ENCODE measurements at places on chromosomes 1 and 21. TPM values are rescaled to one million over a fixed set of nuclear protein-coding genes. Genes with fewer than 3 reads are reported as not detected.
A peak's percentile ranks its signal among the peaks of the same experiment; 100 is the strongest.

DNA sequence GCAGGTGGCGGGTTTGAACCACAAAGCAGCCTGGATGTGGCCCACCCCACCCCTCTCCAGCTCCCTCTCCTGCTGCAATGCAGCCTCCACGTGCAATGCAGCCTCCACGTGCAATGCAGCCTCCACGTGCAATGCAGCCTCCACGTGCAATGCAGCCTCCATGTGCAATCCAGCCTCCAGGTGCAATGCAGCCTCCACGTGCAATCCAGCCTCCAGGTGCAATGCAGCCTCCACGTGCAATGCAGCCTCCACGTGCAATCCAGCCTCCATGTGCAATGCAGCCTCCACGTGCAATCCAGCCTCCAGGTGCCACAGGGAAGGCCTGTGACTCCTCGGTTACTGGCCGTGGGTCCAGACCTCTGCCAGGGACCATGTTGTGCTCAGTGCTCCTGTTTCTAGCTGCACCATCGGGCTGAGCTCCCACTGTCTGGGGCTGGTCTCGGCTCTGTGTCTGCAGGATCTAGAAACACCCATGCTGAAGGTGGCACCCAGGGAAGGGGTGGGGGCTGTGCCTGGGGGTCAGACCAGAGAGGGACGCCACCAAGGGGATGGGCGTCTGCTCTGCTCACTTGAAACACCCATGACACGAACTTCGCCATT is 11.9 kb upstream of the LRRC3 start:
- H3K36me3 ChIP-seq, result no peaks in the 10 kb centered on the region
- DNase-seq, result no peak
- peaks cover 2% of the 10 kb centered on the region for H3K27me3 ChIP-seq

GRCh38 chr1:115753361-115753760 is 15.2 kb downstream of the CASQ2 start:
- no peaks in the 10 kb centered on the region for H3K36me3 ChIP-seq
- H3K27ac ChIP-seq, result no peak overlapping the region
- no peak for DNase-seq
- no peaks in the 10 kb centered on the region for H3K4me1 ChIP-seq
- no peak overlapping the region for H3K4me3 ChIP-seq
- H3K27me3 ChIP-seq, result peaks cover 9% of the 10 kb centered on the region

GRCh38 chr1:48493970-48494769 is 22.2 kb upstream of the SPATA6 start:
- no peaks in the 10 kb centered on the region for H3K36me3 ChIP-seq
- H3K4me3 ChIP-seq, result no peak overlapping the region
- H3K4me1 ChIP-seq, result peaks cover 5% of the 10 kb centered on the region
- DNase-seq, result no peak
- H3K27ac ChIP-seq, result no peak overlapping the region

- H3K4me3 ChIP-seq, result peak overlapping the region; percentile 74
- no peaks in the 10 kb centered on the region for H3K36me3 ChIP-seq
- DNase-seq, result peak; percentile 91
- peaks cover 16% of the 10 kb centered on the region for H3K27me3 ChIP-seq
- peak overlapping the region; percentile 80 for H3K27ac ChIP-seq
Measured at GRCh38 chr1:6962996-6963911, 178.0 kb downstream of the CAMTA1 start.

GRCh38 chr1:107831921-107832320 is 133.1 kb downstream of the VAV3 start:
- no peaks in the 10 kb centered on the region for H3K36me3 ChIP-seq
- H3K4me3 ChIP-seq, result no peak overlapping the region
- H3K27me3 ChIP-seq, result no peaks in the 10 kb centered on the region
- peaks cover 37% of the 10 kb centered on the region for H3K4me1 ChIP-seq
- no peak overlapping the region for H3K27ac ChIP-seq
- DNase-seq, result no peak

- H3K27me3 ChIP-seq, result peaks cover 15% of the 10 kb centered on the region
- no peak for DNase-seq
- H3K4me1 ChIP-seq, result no peaks in the 10 kb centered on the region
Measured at GRCh38 chr1:99447721-99448120, 183.4 kb downstream of the PLPPR4 start.

DNA sequence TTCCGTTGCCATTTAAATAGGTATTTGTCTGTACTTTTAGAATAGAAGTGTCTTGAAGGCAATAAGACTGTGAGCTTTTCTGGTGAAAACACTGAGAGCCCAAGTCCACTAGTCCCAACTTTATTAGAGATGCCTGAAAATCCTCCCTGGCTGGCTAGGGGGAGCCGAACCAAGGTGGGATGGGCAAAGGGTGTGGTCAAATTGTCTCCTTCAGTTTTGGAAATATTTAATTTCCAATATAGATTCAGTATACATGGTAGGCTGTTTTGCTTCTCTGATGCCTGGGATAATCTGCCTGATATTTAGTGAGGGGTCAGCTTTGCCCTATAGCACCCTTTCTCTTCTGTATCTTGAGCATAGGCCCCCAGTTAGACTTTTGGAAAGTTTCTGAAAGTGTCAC is 3.5 kb downstream of the ROR1 start:
- DNase-seq, result no peak
- H3K27me3 ChIP-seq, result peaks cover 51% of the 10 kb centered on the region
- H3K27ac ChIP-seq, result no peak overlapping the region
- no peaks in the 10 kb centered on the region for H3K36me3 ChIP-seq
- H3K4me3 ChIP-seq, result no peak overlapping the region
- peaks cover 17% of the 10 kb centered on the region for H3K4me1 ChIP-seq

GRCh38 chr21:37064841-37065240 is 8.0 kb downstream of the PIGP start:
- no peak for DNase-seq
- H3K4me3 ChIP-seq, result no peak overlapping the region
- peaks cover 18% of the 10 kb centered on the region for H3K36me3 ChIP-seq

- peaks cover 6% of the 10 kb centered on the region for H3K4me1 ChIP-seq
- H3K36me3 ChIP-seq, result no peaks in the 10 kb centered on the region
- H3K4me3 ChIP-seq, result no peak overlapping the region
Measured at GRCh38 chr1:5485436-5485835, 506.8 kb downstream of the NPHP4 start.

- no peaks in the 10 kb centered on the region for H3K36me3 ChIP-seq
- no peak overlapping the region for H3K27ac ChIP-seq
- H3K4me1 ChIP-seq, result no peaks in the 10 kb centered on the region
- no peak overlapping the region for H3K4me3 ChIP-seq
- H3K27me3 ChIP-seq, result no peaks in the 10 kb centered on the region
- peak; percentile 23 for DNase-seq
Measured at GRCh38 chr1:224211206-224211962, 28.3 kb downstream of the DEGS1 start.

DNA sequence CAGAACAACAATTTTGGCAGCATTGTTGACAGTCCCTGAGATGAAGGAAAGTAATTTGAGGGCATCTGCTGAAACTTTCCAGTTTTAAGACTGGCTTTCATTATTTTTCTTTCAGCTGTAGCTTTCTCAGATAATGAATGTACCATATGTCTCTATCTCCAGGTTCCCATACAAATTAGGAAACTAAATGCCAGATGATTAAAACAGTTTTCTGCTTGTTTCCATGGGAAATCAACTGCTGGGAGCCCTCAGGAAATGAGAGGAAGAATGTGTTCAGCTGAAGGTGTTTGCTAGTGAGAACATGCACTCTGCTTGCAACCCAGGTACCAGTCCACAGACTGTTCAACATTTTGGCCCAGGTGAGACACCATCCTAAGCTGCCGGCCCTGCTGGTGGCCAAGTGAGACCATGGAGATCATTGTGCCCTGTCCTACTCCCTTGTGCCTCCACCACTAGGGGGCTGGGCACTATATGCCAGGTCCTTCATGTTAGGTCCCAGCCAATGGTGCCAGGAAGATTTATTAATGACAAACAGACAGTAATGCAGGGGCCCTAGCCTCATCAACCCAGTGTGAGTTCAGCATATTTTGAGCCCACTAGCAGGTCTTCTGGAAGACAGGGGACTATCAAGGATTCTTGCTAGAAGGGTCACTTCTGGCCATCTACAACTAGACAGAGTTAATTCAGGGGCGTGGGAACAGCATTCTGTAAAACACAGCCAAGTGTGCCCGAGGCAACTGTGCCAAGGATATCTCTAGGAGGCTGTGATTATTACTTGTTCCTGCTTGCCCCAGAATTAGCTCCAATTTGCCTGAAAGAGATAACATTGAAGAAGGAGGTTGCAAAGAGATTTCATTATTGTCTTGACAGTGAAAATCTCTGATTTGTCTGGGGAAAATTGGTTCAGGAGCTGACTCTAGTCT is 17.0 kb upstream of the LRRC8C start:
- peaks cover 65% of the 10 kb centered on the region for H3K4me1 ChIP-seq
- H3K27ac ChIP-seq, result no peak overlapping the region
- H3K4me3 ChIP-seq, result no peak overlapping the region
- H3K36me3 ChIP-seq, result peaks cover 24% of the 10 kb centered on the region

DNA sequence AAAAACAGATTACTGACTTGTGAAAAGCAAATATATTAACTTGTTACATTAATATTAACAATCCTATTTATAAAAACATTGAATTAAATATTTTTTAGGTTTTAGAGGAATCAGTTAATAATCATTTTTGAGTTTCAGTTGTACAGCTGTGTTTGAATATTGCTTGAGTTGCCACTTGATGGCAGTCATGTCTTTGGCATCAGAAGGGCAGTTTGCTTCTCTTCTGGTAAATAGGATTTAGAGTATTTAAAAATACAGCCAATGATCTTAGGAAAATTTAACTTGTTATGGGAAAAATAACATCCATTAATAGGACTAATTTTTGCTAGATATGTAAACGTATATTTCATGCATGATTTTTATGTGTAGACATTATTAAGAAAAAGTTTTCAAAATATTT is 234.1 kb downstream of the NCAM2 start:
- H3K4me3 ChIP-seq, result no peak overlapping the region
- H3K27me3 ChIP-seq, result no peaks in the 10 kb centered on the region
- H3K36me3 ChIP-seq, result no peaks in the 10 kb centered on the region
- H3K27ac ChIP-seq, result no peak overlapping the region
- no peak for DNase-seq

- H3K36me3 ChIP-seq, result peaks cover 9% of the 10 kb centered on the region
- H3K27ac ChIP-seq, result no peak overlapping the region
Measured at GRCh38 chr1:70318191-70318590, 36.3 kb downstream of the ANKRD13C start.

GRCh38 chr1:107499139-107499744 is 358.4 kb downstream of the NTNG1 start:
- no peaks in the 10 kb centered on the region for H3K36me3 ChIP-seq
- no peaks in the 10 kb centered on the region for H3K27me3 ChIP-seq
- no peak overlapping the region for H3K27ac ChIP-seq
- H3K4me3 ChIP-seq, result no peak overlapping the region
- H3K4me1 ChIP-seq, result no peaks in the 10 kb centered on the region

DNA sequence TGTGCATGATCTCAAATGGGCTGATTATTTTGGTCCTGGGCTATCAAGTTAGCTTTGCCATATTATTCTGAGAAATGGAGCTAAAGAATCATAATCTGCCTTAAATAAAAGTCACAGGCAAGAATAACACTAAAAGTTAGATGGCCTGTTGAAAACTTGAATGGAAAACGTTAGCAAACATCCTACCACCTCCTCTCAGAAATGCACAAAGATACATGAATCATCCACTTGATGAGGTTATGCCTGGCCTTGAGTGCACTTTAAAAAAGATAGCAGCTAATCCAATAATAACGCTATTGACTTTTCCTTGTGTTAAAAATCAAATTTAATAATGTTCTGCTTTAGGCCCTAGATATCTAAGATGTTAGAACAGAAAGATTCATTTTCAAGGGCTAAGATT is 108.0 kb downstream of the KCNJ6 start:
- H3K27me3 ChIP-seq, result peaks cover 18% of the 10 kb centered on the region
- no peak overlapping the region for H3K4me3 ChIP-seq
- H3K4me1 ChIP-seq, result no peaks in the 10 kb centered on the region
- DNase-seq, result no peak
- H3K27ac ChIP-seq, result no peak overlapping the region

DNA sequence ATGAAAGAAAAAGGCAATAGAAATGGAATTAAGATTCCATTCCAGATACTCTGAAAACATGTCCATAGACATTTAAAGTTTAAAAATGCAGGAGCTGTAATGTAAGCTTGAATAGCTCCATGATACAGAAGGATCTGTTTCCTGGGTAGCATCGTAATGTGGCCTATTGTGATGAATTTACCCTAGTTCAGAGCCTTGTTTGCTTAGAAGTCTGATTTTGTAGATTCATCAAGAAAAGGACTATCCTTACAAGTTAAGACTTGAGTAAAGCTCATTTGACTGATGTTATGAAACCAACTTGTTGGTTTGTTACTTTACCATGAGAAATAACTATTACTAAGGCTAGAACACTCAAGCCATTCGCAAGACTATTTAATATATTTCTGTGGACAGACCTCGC is 55.5 kb downstream of the KIF1B start:
- no peak overlapping the region for H3K27ac ChIP-seq
- H3K4me1 ChIP-seq, result no peaks in the 10 kb centered on the region
- DNase-seq, result no peak
- no peaks in the 10 kb centered on the region for H3K27me3 ChIP-seq
- H3K4me3 ChIP-seq, result no peak overlapping the region

GRCh38 chr1:238469146-238469631 is 578.5 kb upstream of the ZP4 start:
- H3K27me3 ChIP-seq, result no peaks in the 10 kb centered on the region
- H3K27ac ChIP-seq, result no peak overlapping the region
- no peaks in the 10 kb centered on the region for H3K36me3 ChIP-seq
- H3K4me3 ChIP-seq, result no peak overlapping the region
- no peak for DNase-seq

GRCh38 chr1:96703186-96703585 is 18.4 kb upstream of the PTBP2 start:
- peaks cover 11% of the 10 kb centered on the region for H3K27me3 ChIP-seq
- H3K4me3 ChIP-seq, result no peak overlapping the region
- no peaks in the 10 kb centered on the region for H3K4me1 ChIP-seq
- DNase-seq, result no peak
- peaks cover 4% of the 10 kb centered on the region for H3K36me3 ChIP-seq

GRCh38 chr1:238950017-238950416 is 436.4 kb upstream of the CHRM3 start:
- H3K4me3 ChIP-seq, result no peak overlapping the region
- no peaks in the 10 kb centered on the region for H3K4me1 ChIP-seq
- no peak for DNase-seq
- no peak overlapping the region for H3K27ac ChIP-seq
- H3K36me3 ChIP-seq, result no peaks in the 10 kb centered on the region

- H3K4me3 ChIP-seq, result no peak overlapping the region
- H3K27ac ChIP-seq, result no peak overlapping the region
- no peaks in the 10 kb centered on the region for H3K27me3 ChIP-seq
- no peaks in the 10 kb centered on the region for H3K36me3 ChIP-seq
Measured at GRCh38 chr1:245588116-245588639, 433.4 kb downstream of the KIF26B start.

- peak; percentile 77 for DNase-seq
- peak overlapping the region; percentile 100 for H3K27ac ChIP-seq
- peak overlapping the region; percentile 100 for H3K4me3 ChIP-seq
- H3K4me1 ChIP-seq, result peaks cover 97% of the 10 kb centered on the region
- no peaks in the 10 kb centered on the region for H3K27me3 ChIP-seq
Measured at GRCh38 chr1:116766616-116767469, 12.6 kb downstream of the CD2 start.

GRCh38 chr21:41759926-41760325 is 6.9 kb downstream of the RIPK4 start:
- H3K4me3 ChIP-seq, result no peak overlapping the region
- no peak overlapping the region for H3K27ac ChIP-seq
- H3K36me3 ChIP-seq, result no peaks in the 10 kb centered on the region
- no peak for DNase-seq
- peaks cover 9% of the 10 kb centered on the region for H3K4me1 ChIP-seq

PAPPA2 gene
- 0.19 TPM for total RNA-seq

DCDC2B gene
- not detected for total RNA-seq

TSPEAR gene
- total RNA-seq, result not detected

ZSWIM5 gene
- 0.15 TPM for total RNA-seq

DHRS3 gene
- 45.7 TPM for total RNA-seq

CSMD2 gene
- total RNA-seq, result not detected

CCT8 gene
- total RNA-seq, result 482 TPM

FOXJ3 gene
- 37.2 TPM for total RNA-seq

S1PR1 gene
- total RNA-seq, result 129 TPM

ZNF683 gene
- not detected for total RNA-seq

RGS8 gene
- not detected for total RNA-seq

IFI44 gene
- 42.3 TPM for total RNA-seq

Measured in activated naive CD4-positive, alpha-beta T cell treated with anti-CD3 and anti-CD28 coated beads for 36 hours (primary cell).